ENCODE measurements at places on chromosomes 2 and 18. TPM values are rescaled to one million over a fixed set of nuclear protein-coding genes. Genes with fewer than 3 reads are reported as not detected.

- DNase-seq = no peak
Measured at GRCh38 chr2:123693836-123694235, 331.3 kb upstream of the CNTNAP5 start.

DNA sequence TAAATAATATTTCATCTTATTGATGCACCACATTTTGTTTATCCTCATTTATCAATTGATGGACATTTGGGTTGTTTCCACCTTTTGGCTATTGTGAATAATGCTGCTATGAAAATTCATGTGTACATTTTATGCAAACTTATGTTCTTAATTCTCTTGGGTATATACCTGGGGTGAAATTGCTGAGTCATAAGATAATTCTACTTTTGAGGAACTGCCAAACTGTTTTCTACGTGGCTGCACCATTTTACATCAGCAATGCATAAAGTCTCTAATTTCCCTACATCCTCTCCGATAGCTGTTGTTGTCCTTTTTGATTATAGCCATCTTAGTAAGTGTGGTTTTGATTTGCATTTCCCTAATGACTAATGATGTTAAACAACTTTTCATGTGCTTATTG lies 116.5 kb upstream of the DLX2 start:
- no peak for DNase-seq

DNA sequence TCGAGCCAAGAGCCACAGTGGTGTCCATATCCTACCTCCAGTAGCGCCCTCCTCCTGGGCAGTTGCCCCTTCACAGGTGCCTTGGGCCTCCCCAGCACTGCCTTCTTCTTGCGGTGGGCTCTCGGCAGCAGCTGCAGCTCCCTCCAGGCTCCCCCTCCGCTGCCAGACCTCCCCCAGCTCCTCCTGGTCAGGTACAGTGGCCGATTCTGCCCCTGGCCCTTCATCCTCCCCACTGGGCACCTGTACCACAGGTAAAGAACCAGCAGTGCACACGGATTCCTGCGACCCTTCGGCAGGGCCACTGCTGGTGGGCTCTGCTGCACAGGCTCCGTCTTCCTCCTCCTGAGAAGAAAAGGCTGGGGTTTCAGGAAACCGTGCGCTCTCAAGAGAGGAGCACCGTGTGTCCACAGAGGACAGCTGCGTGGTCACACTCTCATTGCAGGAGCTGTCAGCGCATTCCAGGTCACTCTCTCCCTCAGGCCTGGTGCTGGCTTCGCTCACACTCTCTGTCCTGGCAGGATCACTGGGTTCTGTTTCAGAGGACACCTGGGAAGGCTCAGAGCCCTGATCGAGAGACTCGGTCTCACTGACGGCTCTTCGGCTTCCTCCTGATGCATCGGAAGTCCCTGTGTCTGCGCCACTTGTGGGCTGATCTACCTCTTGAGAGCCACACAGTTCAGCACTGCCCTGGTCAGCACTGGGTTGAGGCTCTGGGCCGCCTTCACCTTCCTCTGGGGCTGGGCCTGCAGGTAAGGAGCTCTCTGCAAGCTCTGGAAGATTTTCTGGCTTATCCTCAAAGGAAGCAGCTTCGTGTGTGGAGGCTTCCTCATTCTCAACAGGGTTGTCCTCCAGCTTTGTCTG lies 147.4 kb upstream of the STK17B start:
- DNase-seq = no peak

GRCh38 chr2:120148669-120149068 lies 74.5 kb downstream of the TMEM185B start:
- DNase-seq = no peak

Gene ALPI
- total RNA-seq = not detected

Gene SKOR2
- total RNA-seq = not detected
